Aorta (tissue), 5 donors: ENCODE measurements at places on chromosomes 1 and 21.

DNA sequence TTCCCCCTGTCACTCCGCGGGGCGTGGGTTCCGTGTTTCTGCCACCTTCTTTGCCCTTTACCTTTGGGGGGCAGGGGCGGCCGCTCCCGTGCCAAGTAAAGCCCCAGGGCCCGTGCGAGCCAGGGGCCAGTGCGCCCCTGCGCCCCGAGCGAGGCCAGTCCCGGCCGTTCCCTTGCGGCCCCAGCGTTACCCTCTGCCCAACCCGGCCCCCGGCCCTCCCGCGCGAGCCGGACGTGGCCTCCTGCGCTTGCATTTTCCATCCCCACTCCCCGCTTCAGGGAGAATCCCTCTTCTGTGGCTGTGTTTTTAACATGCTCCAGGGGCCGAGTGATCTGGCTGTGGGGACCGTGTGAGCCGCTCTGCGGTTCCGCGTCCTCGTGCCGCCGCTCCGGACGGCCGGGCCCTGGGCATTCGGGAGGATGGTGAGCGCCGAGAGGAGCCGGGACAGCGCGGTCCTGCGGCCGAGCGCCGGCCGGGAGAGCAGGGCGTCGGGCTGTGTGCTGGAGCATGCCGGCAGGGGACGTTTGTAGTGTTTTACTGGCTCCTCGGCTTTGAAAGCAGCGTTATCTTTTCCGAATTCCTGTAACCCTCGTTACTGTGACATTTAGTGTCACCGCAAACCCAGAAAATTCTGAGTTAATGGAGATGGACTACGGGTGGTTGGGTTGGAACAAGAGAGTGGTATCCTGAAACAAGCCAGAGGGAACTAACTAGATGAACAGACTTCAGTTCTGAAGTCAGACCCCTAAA is 1.0 kb downstream of the GALNT2 start:
- peak; percentile 82 for DNase-seq

- DNase-seq, result no peak
Observed at GRCh38 chr1:3261969-3262579, 192.4 kb upstream of the ARHGEF16 start.

DNA sequence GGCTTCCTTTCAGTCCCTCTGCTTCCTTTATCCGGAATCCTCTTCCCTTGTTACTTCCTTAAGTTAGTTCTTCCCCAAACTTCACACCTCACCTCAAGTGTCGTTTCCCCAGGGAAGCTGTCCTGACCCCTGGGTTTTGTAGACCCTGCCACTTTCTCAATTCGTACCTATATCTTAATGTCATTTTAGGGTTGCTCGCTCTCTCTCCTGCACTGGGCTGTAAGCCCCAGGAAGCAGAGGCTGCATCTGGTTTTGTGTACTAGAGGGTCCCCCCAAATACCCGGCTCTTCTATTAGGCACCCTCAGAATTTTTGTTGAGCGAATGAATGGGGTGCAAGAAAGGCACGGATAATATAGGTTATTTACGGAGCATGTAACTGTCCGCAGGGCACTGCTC is 603 bp upstream of the OPRD1 start:
- DNase-seq, result no peak

- no peak for DNase-seq
Observed at GRCh38 chr1:44640200-44640853, 34.0 kb downstream of the TMEM53 start.

GRCh38 chr1:111025109-111025508 is 61.4 kb upstream of the LRIF1 start:
- DNase-seq, result no peak

GRCh38 chr1:16719571-16720350 is 20.6 kb upstream of the RNU1-4 start:
- DNase-seq, result peak; percentile 78

DNA sequence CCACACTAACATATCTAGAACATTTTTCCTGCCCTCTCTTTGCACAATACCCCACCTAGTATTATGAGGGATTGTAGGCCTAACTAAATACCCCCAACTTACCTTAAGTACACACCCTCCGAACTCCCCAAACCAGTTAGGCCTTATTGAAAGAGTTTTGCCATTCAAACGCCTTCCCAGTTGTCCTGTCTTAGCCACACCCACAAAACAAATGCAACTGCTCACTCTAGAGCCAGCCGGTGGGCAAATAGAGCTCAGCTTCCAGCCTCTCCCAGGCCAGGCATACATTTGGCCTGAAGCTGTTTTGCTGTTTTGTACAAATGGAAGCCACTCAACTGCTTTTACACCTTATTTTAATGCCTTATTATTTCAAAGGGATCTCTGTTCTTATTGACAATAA is 224.2 kb upstream of the RUNX1 start:
- no peak for DNase-seq

DNA sequence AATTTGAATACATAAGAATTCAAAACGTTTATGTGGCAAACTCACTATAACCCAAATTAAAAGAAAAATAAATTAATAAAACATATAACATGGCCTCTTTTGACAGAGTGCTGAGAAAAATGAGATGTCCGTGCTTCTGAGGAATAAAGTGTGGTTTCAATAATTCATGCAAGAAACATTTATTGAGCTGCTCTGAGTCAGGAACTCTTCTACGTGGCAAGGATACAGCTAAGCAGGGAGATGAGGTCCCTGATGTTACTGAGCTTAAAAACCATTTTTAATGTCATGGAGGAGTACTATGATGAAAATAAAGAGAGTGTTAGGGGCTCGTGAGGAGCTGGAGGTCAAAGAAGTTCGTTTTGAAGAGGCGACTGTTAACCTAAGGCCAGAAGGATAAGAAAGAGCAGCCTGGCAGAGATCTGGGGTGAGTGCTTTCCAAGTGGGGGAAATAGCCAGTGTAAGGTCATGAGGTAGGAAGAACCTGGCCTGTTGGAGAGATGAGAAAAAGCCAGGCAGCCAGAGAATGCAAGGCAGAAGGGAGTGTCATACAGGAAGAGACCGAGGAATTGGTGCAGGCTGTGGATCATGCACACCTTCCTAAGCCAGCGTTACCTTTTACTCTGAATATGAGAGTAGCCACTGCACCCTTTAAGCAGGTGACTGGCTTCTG is 182.2 kb upstream of the DUSP10 start:
- no peak for DNase-seq
